IPS DF 19.7 (cell line): ENCODE measurements at places on chromosomes 2 and 18.

DNA sequence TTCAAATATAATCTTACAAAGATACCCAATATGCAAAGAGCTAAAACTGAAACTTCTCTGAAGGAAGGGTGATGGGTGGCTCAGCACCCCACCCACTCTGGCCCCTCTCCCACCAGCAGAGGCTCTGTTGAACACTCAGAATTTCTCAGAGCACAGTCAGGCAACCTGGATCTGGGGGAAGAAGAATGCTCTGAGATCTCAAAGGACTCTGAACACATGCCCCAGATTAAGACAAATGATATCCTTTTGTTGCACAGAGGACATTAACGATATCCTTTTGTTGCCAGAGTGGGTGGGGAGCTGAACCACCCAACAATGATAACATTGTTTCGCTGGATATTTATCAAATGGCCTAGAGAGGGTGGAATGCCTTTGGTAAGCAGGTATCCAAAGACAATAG, 104.8 kb downstream of the LBH start:
- DNase-seq, result no peak

GRCh38 chr18:79394534-79395307, 1.0 kb upstream of the NFATC1 start:
- no peak for DNase-seq

- DNase-seq, result no peak
These were observed 35.9 kb upstream of the HTR2B start for GRCh38 chr2:231160701-231161100.

DNA sequence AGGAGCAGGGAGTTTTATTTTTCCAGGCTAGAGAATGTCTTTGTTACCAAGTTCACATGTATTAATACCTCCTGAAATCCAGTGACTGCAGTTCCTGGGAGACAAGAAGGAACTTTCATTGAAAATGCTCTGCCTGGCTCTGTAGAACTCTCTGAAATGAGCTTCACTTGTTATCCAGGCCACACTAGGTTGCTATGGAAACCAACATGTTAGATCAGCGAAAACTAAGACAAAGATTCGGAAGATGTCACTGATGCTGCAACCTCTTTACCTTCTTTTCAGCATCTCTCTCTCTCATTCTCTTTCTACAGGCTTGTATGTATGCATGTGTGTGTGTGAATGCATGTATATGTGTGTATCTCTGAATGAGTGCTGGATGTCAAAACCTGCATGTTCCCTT, 218.5 kb downstream of the TRIB2 start:
- DNase-seq, result no peak

- no peak for DNase-seq
These were observed 79.9 kb downstream of the PARD3B start for GRCh38 chr2:204625135-204625534.
